ENCODE measurements at places on chromosomes 6 and 20. TPM values are rescaled to one million over a fixed set of nuclear protein-coding genes. Genes with fewer than 3 reads are reported as not detected.

The CST4 gene
- total RNA-seq = not detected

The ZNF292 gene
- total RNA-seq = 18.8 TPM

The GPX5 gene
- total RNA-seq = not detected

The RPS6KA2 gene
- total RNA-seq = 68.8 TPM

The KIF6 gene
- total RNA-seq = not detected

The GHRH gene
- not detected for total RNA-seq

The BMP6 gene
- 248 TPM for total RNA-seq

The SLC17A2 gene
- not detected for total RNA-seq

The HLA-E gene
- total RNA-seq = 551 TPM

The PROKR2 gene
- under 0.01 TPM for total RNA-seq

The ADGRF5 gene
- 2.9 TPM for total RNA-seq

The C6orf163 gene
- 0.32 TPM for total RNA-seq

The KCTD20 gene
- total RNA-seq = 59.8 TPM

The RNASET2 gene
- total RNA-seq = 28.6 TPM

The RAD21L1 gene
- total RNA-seq = not detected

The MAS1 gene
- not detected for total RNA-seq

The ZSCAN23 gene
- total RNA-seq = 0.97 TPM

The AVP gene
- total RNA-seq = not detected

The EDN1 gene
- 229 TPM for total RNA-seq

The GNRH2 gene
- total RNA-seq = 0.30 TPM

The CLIC5 gene
- total RNA-seq = not detected

The HMGCLL1 gene
- total RNA-seq = not detected

The PCNA gene
- total RNA-seq = 187 TPM

The BFSP1 gene
- 2.9 TPM for total RNA-seq

The MYL9 gene
- total RNA-seq = 1.7 TPM

The ADISSP gene
- total RNA-seq = 20.2 TPM

The GABRR2 gene
- not detected for total RNA-seq

The SLC18B1 gene
- 15.7 TPM for total RNA-seq

The SEL1L2 gene
- not detected for total RNA-seq

The KCNG1 gene
- total RNA-seq = 3.2 TPM

The SALL4 gene
- 0.46 TPM for total RNA-seq

All from epithelial cell of umbilical artery (primary cell).